Activated T-cell treated with anti-CD3 and anti-CD28 coated beads for 48 hours (primary cell): ENCODE measurements at places on chromosomes 6 and 20.

DNA sequence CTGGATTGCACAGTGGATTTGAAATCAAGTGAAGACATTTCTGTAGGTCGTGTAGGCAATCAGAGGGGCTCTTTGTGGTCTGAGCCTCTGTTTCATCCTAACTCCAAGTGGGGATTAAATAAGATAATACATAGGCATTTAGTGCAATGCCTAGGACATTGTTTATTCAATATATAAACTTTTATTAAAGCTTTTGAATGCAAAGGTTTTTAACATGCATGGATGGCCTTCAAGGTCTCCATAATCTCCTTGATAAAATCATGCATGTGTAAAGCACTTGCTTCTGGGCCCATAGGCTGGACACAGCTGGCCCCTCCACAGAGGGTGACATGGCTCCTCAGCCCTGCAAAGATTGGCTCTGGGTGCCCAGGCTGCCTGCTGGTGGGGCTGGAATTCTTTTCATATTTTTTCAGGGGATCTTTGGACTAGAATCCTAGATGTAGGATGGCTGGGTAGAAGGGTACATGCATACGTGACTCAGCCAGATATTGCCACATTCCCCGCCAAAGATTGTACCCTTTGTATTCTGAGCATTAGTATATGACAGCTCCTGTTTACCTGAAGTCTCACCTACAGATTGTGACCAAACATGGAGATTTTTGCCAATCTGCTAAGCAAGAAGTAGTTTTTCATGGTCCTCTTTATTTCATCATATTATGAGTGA lies 19.0 kb upstream of the AVP start:
- no peak for DNase-seq

DNA sequence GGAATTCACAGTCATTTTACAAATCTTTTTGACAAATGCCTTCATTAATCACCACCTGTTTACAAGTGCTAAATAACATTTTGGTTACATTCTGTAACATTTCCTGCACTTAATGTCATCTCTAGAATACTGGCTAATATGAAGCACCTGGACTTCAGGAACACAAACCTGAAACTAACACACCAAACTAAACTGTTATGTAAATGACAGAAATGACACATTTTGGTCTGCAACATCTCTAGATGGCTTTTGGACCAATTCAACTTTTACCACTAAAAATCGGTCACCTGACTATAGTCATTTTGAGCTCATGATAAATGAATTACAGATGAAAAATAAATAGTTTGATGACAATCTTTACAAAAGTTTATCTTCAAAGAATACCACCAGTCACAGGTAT lies 80.6 kb downstream of the ATG5 start:
- no peak for DNase-seq

DNA sequence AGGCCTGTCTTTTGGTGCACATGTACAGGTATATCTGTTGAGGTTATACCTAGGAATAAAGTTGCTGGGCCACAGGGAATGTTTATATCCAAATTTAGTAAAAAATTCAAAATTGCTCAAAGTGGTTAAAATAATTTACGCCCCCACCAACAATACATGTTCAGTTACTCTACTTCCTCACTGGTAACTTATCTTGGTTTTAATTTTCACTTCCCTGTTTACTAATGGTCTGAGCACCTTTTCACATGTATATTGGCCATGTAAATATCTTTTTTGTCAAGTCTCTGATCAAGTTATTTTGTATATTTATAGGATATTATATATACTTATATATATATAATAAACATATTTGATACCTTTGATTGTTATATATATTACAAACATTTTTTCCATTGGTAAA lies 9.7 kb downstream of the PDE7B start:
- DNase-seq = no peak

- DNase-seq = no peak
Measured at GRCh38 chr6:112466373-112467151, 119.4 kb downstream of the RFPL4B start.

DNA sequence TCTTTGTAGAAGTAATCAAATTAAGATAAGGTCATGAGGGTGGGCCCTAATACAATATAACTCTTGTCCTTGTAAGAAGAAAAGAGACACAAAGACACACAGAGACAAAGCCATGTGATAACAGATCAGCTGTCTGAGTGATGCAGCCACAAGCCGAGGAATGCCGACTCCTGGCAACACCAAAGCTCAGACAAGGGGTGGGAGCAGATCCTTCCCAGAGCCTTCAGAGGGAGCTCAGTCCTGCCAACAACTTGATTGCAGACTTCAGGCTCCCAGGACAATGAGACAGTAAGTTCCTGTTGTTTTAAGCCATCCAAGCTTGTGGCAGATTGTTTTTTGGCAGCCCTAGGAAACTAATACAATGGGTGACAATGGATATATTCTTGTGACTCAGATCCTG lies 325.0 kb upstream of the AGPAT4 start:
- DNase-seq = no peak

GRCh38 chr20:39986173-39986904 lies 702.7 kb downstream of the MAFB start:
- no peak for DNase-seq
